Foreskin keratinocyte (primary cell): ENCODE measurements at places on chromosomes 6 and 20. TPM values are rescaled to one million over a fixed set of nuclear protein-coding genes. Genes with fewer than 3 reads are reported as not detected.

DNA sequence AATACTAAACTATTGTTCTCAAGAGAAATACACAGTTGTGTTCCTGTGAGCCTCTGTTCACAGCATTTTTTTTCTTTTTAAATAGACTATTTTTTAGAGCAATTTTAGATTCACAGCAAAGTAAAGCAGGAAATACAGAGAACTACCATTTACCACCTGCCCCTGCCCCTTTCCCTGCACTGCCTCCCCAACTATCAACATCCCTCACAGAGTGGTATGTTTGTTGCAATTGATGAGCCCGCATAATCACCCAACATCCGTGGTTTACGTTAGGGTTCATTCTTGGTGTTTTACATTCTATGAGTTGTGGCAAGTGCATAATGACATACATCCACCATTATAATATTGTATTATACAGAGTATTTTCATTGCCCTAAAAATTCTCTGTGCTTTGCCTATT is 71.6 kb upstream of the TNFAIP3 start:
- DNase-seq, result no peak

- no peak for DNase-seq
Measured at GRCh38 chr20:23145281-23145700, 59.2 kb upstream of the CD93 start.

DNA sequence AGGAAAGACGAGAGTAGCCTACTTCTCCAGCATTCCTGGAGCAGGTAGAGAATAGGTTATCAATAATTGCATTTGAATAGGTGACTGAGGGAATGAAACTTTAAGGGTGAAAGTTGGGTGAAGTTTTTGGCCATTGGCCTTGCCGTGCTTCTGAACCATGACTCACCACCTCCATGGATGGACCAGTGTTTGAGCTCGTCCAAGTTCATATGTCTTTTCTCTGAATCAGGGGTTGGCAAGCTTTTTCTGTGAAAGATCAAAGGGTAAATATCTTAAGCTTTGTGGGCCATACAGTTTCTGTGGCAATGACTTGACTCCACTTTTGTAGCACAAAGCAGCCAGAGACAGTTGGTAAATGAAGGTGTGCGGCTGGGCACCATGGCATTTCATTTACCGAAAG is 31.8 kb downstream of the SNRNP48 start:
- DNase-seq, result no peak

GRCh38 chr20:46378412-46379009 is 27.9 kb downstream of the ELMO2 start:
- DNase-seq, result no peak

DNA sequence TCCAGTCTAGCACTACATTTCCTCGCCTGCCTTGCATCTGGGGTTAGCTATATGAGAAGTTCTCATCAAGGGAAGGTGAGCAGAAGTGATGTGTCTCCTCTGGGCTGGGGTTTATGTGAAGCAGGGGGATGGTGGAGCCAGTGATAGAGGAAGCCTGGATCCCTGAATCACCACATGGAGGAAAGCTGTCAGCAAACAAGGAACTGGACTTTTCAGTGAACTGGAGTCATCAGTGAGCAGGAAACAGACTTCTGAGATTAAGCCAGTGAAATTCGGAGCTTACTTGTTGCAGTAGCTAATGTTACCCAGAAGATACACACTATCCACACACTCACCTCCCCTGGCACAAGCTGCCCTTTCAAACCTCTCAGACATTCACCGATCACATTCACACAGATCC is 13.4 kb upstream of the TOX2 start:
- DNase-seq, result no peak

DNA sequence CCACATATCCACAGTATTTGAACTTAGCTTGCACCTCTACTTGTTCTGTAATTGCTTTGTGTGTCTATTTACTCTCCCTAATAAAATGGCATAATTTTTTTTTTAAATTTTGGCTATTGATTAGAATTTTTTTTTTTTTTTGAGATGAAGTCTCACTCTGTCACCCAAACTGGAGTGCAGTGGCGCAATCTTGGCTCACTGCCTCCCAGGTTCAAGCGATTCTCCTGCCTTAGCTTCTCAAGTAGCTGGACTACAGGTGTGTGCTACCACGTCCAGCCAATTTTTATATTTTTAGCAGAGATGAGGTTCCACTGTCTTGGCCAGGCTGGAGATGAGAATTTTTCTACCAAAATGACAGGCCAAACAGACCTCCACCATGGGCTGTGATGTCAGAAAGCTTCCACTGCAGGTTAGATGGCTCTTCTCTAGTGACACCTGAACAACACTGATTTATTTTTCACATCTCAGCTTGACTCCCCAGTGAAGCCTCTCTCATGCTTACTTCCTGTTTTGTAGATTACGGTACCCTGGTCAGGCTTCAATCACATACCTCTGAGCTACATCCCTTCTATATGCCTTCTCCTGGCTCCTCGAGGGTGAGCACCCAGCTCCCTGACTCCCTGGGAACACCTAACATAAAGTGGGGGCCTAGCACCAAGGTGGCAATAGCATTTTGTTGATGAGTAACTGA is 112.8 kb downstream of the ARHGAP18 start:
- no peak for DNase-seq

Gene SPATS1
- polyA plus RNA-seq, result not detected in 2 replicates
